GM13977 (cell line): ENCODE measurements at places on chromosomes 3 and 15.

DNA sequence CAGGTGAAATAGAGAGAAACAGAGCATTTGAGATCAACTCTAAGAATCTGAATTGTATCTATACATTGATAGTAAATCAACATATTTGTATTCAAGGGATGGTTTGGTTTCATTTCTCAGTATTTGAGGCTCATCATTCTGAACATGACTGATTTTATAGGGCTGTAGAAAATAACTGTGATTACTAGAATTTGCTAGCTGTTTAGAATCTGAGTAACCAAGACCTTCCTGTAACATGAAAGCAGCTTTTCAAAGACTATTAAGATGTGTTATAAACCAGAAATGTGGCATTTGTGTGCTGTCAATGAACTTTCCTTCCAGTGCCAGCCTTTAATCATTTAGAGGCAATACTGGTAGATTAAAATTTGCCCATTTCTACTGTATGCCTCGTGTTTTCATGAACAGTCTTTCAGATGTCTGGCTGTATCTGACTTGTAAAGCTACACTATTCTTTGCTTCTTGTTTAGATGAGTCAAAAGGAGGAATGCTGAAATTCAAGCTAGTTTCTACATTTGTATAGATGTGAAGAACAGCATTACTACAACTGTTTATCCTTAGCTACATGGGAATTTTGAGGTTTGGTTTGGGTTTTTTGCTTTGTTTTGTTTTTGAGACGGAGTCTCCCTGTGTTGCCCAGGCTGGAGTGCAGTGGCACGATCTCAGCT is 137.3 kb upstream of the BHLHE40 start:
- no peak for DNase-seq

DNA sequence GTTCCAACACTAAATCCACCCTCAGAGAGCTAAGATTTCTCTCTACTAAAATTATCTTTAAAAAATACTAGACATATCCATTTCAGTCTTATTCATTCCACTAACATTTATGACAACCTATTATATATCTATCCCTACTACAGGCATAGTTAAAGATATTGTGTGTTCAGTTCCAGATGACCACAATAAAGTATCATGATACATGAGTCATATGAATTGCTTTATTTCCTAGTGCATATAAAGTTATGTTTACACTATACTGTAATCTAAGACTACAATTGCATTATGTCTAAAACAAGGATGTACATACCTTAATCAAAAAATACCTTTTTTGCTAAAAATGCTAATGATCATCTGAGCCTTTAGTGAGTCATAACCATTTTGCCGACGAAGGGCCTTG is 19.4 kb downstream of the SHOX2 start:
- DNase-seq, result no peak

DNA sequence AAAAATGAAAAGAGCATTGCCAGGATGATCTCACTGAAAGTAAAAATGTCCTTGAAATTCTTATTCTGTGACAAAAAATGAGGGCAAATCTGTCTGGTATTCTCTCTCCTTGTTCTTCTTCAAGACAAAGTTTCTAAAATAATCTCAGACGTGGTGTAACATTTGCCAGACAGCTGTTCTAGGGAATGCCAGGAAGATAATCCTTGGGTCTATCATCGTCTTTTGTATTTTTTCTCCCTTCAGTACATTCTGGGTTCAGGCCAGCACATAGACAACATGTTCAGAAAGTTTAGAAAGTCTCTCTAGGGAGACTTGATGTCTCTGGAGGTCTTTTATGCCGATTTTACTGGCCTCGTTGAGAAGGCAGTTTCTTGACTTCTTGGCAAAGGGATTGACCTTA is 121.2 kb upstream of the HES1 start:
- DNase-seq, result no peak

GRCh38 chr15:25900431-25900830 is 37.3 kb upstream of the ATP10A start:
- DNase-seq, result no peak

GRCh38 chr3:23052620-23053019 is 150.5 kb upstream of the UBE2E2 start:
- no peak for DNase-seq

GRCh38 chr3:170301405-170301804 is 56.1 kb upstream of the SKIL start:
- no peak for DNase-seq

DNA sequence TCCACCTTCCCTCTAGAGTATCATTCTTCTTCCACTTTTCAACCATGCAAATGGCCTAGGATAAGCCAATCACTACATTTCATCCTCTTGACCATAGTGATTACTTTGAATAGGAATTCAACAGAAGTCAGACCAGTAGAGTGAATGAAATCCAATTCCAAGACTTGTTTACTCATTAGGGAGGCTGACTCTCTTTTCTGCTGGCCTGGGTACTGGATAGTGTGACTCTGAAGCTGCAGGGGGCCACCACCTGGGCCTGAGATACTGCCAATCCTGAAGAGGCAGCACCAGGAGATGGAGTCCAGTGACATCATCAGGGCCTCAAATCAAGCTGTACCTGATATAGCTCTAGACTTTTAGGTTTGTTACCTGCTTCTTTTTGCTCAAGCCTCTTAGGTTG is 7.0 kb upstream of the FSTL1 start:
- no peak for DNase-seq

DNA sequence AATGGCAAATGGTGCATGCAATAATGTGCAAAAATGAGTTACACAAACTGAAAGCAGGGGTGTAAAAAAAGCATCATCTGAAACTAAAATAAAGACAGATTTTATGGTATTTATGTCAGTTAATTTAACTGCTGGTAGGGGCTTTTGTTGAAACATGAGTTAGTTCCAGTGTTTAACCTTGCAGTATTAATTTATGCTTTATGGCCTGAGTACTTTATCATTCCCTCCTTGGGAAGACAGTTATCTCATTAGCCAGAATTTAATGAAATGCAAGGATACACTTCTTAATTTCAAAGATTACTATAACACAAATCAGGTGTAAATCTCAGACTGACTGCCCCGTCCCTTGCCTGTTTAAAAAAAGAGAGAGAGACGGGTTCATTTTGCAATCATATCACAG is 240.1 kb upstream of the MEIS2 start:
- no peak for DNase-seq

DNA sequence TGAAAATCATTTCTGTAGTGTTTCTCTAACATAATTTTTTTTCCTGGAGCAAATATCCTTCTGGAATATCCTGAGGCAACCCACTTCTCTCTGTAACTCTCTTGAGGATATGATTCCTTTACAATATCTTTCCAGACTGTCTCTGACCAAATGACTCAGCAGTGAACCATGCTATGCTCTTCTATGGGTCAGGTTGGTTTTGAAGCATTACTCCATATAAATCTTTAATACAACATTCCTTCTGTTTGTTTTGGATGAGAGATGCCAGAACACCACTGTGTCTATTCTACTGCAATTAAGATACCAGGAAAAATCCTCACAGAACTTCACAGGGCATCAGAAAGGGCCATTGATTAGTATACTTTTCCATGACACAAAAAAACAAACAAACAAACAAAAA is 626.4 kb upstream of the ZNF385D start:
- DNase-seq, result no peak

- no peak for DNase-seq
These were observed 294.8 kb upstream of the NR2E3 start for GRCh38 chr15:71515375-71516186.

- DNase-seq, result no peak
These were observed 31.5 kb upstream of the MINDY4B start for GRCh38 chr3:150936693-150937092.

DNA sequence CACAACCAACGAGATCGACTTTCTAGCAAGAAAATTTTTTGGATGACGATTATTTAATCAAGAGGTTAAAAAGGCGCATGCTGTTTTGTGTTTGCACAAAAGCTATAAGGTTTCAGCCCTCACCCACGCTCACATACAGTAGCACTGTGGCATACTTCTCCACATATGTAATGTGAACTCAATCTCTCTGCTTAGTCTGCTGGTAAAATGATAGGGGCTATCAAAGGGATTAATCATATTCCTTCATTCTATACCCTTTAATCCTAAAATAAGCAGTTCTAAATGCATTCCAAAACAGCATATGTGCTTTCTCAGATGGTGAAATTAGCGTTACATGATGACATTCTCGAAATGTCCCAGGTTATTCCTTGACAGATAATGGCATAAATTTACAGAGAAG is 196.9 kb upstream of the PRICKLE2 start:
- DNase-seq, result no peak

DNA sequence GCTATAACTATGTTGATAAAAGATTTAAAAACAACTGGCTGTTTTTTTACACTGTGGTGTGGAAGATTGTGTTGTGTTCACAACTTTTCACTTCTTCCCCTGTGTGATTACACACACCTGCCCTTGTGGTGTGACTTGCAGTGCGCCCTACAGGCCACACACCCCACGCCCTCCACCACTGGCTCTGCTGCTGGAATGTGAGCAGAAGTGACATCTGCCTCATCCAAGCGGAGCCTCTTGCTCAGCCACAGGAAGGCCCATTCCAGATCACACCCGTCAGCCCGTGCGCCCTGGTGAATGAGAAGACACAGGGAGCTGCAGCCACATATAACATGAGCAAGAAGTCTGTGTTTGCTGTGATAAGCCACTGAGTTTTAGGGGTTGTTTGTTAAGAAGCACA is 7.0 kb downstream of the CCR2 start:
- no peak for DNase-seq

GRCh38 chr3:12854565-12854964 is 13.2 kb upstream of the RPL32 start:
- DNase-seq, result no peak

DNA sequence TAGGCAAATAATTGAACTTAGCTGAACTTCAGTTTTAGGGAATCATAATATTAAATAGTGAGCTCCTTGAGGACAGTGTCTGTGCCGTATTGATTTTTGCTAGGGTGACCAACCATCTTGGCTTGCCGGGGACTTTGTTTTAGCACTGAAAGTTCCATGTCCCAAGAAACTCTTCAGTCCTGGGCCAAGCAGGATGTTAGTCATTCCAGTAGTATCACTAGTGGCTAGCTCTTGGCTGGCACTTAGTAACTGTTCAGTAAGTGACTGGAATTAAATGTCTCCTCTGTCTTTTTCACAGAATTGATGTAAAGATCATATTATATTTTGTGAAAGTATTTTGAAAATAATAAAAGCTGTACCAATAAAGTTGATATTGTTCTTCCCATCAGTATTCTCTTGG is 42.3 kb downstream of the RSRC1 start:
- no peak for DNase-seq

DNA sequence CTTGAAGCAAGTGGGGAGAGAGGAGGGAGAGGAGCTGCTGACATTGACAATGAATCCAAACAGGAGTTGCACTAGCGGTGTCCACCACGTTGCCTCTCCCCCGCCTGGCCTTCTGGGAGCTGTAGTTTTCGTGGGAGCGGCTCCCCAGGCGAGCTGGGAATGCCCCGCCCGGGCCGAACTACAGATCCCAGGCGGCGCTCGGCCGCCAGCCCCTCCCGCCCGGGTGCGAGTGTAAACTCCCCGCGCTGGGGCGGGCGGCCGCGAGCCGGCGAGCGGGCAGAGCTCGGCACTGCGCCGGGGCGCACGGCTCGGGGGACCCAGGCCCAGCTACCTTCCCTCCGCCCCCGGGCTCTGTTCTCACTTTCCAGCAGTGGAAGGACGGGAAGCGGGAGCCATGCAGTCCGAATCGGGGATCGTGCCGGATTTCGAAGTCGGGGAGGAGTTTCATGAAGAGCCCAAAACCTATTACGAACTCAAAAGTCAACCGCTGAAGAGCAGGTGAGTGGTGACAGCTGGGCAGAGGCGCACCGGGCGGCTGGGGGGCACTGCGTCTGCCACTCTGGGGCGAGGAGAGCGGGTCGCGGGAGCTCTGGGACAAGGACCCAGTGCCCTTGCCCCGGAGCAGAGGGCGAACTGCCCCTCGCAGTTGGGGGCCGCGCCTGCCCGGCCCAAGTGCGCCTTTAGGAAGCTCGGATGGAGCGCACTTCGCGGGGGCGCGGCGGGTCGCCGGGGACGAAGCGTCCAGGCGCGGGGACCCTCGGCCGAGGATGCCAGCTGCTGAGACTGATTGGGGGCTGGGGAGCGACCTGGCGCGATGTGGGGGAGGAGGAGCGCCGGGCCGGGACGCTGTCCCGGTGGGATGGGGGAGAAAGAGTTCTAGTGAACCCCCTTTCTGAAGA is at the start of gene MITF:
TSS of gene MITF (plus strand) at position 261 of the 899 bp plus-strand sequence. CDS start at position 395, 134 bp downstream.
- peak; percentile 90 for DNase-seq

- DNase-seq, result no peak
These were observed 701 bp downstream of the EIF5A2 start for GRCh38 chr3:170907637-170908234.

DNA sequence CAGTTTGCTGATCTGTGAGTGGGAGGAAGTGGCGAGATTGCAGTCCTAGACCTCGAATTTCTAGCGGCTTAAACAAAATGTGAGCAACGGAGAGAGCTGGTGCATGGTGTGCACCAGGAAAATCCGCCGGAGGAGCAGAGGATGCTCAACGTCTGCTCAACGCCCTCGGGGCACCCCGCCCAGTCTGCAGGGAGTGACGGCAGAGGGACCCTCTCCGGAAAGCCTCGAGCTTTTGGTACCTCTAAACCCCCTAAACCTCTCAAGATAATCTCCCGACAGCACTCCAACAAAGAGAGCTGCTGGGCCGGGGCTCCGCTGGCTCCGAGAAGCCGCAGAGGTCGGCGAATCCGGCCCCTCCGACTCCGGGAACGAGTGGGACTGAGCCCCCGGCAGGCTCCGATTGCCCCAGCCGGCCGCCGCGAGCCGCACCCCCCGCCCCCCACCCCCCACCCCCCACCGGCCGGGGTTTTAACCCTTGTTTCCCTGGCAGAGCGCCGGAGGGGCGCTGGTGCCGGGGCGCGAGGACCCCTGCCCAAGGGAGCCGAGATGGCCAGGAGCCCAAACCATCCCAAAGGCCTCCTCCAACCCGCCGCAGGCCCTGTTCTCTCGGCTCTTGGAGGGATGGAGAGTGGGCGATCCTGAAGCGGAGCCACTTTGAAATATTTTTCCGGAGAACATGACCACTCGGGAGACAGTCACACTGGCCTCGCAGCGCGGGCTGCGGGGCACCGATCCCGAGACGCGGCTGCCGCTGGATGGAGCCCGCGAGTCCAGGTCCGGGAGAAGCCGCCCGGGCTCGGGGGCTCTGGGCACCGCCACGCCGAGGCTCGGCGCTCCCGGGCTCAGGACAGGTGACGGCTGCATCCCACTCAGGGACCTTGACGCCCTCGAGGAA is 1.5 kb downstream of the MEGF11 start:
- peak; percentile 90 for DNase-seq

- peak; percentile 35 for DNase-seq
These were observed 237.4 kb upstream of the UMPS start for GRCh38 chr3:124492824-124493223.

DNA sequence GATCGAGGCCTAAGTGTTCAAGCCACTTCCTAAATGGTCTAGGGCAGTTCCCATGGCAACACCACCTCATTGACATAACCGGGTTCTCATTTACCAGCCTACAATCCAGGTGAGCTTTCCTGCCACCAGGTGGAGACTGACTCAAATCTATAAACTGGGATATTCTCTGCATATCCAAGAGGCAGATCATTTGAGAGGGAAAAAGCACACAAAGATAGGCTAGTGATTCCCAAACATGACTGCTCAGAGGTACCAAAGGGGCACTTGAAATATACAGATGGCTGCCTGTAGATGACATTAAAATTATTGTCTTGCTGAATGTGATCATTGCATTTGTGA is 141.3 kb upstream of the PROK2 start:
- peak; percentile 45 for DNase-seq
